A549 treated with Mapracorat at 1 μM for 4 hours (cell line): ENCODE measurements at places on chromosomes 1 and 21. TPM values are rescaled to one million over a fixed set of nuclear protein-coding genes. Genes with fewer than 3 reads are reported as not detected.

TFB2M gene
- total RNA-seq, result 33.4 to 36.7 TPM (median 35.3 TPM) in 5 replicates

NEGR1 gene
- total RNA-seq, result not detected in 5 replicates

CCDC27 gene
- total RNA-seq, result not detected in 5 replicates

FAM163A gene
- total RNA-seq, result 0.04 TPM in 1 of 5 replicates, not detected in the others

FAM3B gene
- total RNA-seq, result not detected in 5 replicates

CLDN17 gene
- not detected in 5 replicates for total RNA-seq

LGALS8 gene
- total RNA-seq, result 27.9 to 38.1 TPM (median 31.8 TPM) in 5 replicates

PYHIN1 gene
- total RNA-seq, result not detected in 5 replicates

SFN gene
- total RNA-seq, result 503 to 710 TPM (median 599 TPM) in 5 replicates

C8B gene
- not detected in 5 replicates for total RNA-seq

OR2L8 gene
- not detected in 5 replicates for total RNA-seq

B3GALT6 gene
- total RNA-seq, result 9.8 to 19.7 TPM (median 18.1 TPM) in 5 replicates

C1orf21 gene
- total RNA-seq, result 6.5 to 14.5 TPM (median 10.0 TPM) in 5 replicates

KANK4 gene
- total RNA-seq, result 0.26 to 0.58 TPM (median 0.52 TPM) in 5 replicates

GPR25 gene
- total RNA-seq, result not detected in 5 replicates

CITED4 gene
- 53.4 to 113 TPM (median 98.2 TPM) in 5 replicates for total RNA-seq

LCE1C gene
- total RNA-seq, result not detected in 5 replicates

RNU1-1 gene
- not detected in 5 replicates for total RNA-seq

UBE2U gene
- total RNA-seq, result not detected in 5 replicates

GJA9 gene
- total RNA-seq, result not detected in 5 replicates

PINK1 gene
- 27.2 to 38.1 TPM (median 32.7 TPM) in 5 replicates for total RNA-seq

DYNLT5 gene
- total RNA-seq, result not detected in 5 replicates

EFNA3 gene
- 7.8 to 10.8 TPM (median 10.0 TPM) in 5 replicates for total RNA-seq

BRINP3 gene
- total RNA-seq, result not detected in 5 replicates

CFHR5 gene
- total RNA-seq, result not detected in 5 replicates

AADACL4 gene
- total RNA-seq, result not detected in 5 replicates

PLK3 gene
- total RNA-seq, result 12.5 to 20.9 TPM (median 20.0 TPM) in 5 replicates

ZBTB18 gene
- total RNA-seq, result 3.8 to 4.4 TPM (median 4.1 TPM) in 5 replicates

ETNK2 gene
- 10.6 to 13.7 TPM (median 12.6 TPM) in 5 replicates for total RNA-seq
